ENCODE measurements at places on chromosomes 1 and 21.

DNA sequence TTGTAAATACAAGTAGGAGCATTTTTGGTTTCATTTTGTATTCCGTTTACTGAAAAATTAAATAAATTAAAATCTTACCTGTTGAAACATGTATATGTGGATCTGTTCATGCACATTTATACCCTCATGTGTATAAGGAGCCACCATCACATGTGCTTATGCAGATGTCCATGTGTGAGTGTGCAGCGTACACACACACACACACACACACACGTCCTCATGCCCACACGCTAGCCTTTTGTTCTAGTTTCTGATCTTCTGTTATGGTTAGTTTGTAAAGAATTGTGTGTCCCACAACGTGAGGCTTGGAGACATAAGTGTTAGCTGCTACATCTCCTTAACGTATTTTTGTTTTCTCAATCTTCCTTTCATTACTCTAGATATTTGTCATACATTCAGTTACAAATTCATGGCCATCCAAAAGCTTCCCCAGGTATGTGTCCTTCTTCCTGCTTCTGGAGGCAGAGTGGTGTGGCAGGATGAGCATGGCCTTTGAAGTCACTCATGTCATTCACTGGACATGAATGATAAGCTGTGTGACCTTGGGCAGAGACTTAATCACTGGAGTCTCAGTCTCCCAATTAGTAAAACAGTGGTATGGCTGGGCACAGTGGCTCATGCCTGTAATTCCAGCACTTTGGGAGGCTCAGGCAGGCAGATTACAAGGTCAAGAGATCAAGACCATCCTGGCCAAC lies 54.6 kb downstream of the TENT5C start:
- no peak for DNase-seq

- peak; percentile 33 for DNase-seq
Measured at GRCh38 chr1:185170291-185170848, 13.4 kb downstream of the SWT1 start.

- DNase-seq, result no peak
Measured at GRCh38 chr1:207922554-207922953, 11.6 kb upstream of the CD34 start.

DNA sequence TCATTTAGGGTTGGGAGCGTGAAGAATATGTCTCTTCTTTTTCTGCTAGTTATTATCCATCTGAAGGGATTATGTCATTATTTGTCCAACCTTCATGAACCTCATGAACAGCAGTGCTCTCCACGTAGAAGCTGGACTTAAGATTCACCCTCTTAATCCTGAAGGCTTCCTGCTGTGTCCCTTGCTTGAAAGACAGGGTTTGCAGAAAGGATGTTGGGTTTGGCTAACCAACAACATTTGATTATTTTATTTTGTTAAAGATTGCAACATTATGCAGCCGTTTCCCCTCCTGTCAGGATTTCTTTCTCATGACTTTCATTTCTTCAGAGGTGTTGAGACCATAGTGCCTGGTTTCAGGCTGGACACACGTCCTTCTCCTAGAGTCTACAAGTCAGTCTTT lies 75.2 kb downstream of the NGF start:
- DNase-seq, result no peak

All from CD4-positive, alpha-beta T cell treated with Interleukin-15 for 1 hour (primary cell).